ENCODE measurements at places on chromosomes 2 and 18.

DNA sequence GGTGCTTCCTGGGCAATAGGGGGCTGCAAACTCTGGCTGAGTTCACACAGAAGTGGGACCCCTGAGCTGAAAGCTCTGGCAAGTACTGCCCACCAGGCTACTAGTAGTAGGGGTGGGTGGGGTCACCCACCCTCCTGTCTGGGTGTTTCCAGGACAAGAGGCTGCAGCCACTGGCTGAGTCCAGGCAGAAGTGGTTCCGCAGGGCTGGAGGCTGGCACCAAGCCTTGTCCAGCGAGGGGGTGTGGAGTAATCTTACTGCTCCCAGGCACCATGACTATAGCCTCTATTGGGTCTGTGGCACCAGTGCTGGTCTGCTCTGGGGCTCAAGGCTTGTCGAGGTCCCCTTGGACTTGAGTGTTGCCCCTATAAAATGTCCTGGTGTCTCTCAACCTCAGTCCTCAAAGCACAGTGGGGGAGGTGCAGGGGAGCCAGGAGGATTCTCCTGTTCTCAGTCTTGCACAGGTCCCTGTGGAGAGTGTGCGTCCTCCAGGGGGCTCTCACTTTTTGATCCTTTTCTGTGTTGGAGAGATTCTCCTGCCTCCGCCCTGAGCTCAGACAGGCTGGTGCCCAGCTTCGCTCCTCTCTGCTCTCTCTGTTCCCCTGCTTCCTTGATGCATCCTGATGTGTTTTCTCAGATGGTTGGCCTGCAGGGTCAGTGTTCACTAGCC lies 48.1 kb downstream of the NUP35 start:
- no peak for DNase-seq

- no peak for DNase-seq
Measured at GRCh38 chr18:80022613-80023012, 11.6 kb upstream of the RBFA start.

DNA sequence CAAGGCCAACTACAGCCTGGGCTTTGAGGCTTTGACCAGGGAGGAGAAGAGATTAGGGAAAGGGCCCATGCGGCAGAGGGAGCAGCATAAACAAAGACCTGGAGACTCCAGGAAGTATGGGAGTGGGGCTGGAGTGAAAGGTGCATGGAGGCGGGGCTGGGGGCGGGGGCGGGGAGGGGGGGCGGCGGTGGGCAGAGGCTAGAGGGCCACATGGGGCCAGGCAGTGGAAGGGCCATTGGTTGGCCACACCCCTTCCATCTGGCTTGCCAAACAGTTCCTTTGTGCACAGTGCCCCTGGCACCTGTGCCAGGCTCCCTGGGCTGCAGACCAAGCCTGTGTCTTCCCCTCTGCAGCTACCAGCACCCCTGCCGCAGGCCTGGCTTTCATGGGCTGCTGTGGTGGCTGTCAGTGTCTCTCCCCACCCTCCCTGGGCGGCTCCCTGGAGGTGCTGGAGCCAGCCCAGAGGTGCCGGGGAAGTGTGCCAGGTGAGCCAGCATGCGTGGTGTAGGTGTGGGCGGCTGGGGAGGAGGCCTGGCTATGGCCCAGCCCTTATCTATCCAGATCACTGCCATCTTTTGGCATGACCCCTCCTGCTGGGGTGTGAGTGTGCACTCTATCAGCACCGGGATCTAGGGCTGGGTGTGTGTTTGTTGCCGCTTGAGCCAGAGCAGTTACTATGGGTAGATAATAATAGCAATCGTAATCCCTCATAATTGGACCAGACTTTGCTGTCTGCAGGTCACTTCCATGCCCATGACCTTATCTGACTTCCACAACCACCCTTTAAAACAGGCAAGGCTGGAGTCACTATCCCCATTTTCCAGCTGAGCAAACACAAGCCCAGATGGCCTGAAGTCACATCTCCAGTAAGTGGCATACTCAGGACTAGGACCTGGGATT lies 30.5 kb downstream of the DNMT3A start:
- DNase-seq, result no peak

- DNase-seq, result no peak
Measured at GRCh38 chr2:238431456-238431855, 4.7 kb downstream of the ASB1 start.

GRCh38 chr18:10453261-10453805 lies 1.1 kb upstream of the APCDD1 start:
- DNase-seq, result no peak

- DNase-seq, result no peak
Measured at GRCh38 chr2:219350215-219350614, 17.7 kb upstream of the RESP18 start.

GRCh38 chr18:8982416-8983183 lies 119.9 kb upstream of the NDUFV2 start:
- DNase-seq, result no peak

GRCh38 chr2:15704086-15704787 lies 112.6 kb downstream of the DDX1 start:
- DNase-seq, result no peak

DNA sequence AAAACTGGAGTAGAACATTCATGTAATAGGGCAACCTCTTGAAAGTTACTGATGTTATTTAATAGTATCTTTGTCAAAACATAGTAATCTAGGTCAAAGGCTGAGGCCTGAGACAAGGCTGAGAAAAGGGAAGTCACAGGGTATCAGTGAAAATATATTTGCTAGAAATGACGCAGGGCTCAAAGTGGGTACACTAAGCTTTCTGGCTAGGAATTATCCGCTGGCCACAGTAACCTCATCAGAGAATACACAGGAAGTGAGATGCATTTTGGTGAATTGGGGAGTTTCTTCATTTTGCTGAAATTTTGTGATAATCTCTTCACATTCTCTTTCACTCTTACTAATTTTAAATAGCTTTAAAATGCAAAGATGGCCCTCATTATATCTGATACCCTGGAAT lies 206.8 kb downstream of the OTX1 start:
- DNase-seq, result no peak

- no peak for DNase-seq
Measured at GRCh38 chr2:148664229-148664628, 19.7 kb downstream of the EPC2 start.

DNA sequence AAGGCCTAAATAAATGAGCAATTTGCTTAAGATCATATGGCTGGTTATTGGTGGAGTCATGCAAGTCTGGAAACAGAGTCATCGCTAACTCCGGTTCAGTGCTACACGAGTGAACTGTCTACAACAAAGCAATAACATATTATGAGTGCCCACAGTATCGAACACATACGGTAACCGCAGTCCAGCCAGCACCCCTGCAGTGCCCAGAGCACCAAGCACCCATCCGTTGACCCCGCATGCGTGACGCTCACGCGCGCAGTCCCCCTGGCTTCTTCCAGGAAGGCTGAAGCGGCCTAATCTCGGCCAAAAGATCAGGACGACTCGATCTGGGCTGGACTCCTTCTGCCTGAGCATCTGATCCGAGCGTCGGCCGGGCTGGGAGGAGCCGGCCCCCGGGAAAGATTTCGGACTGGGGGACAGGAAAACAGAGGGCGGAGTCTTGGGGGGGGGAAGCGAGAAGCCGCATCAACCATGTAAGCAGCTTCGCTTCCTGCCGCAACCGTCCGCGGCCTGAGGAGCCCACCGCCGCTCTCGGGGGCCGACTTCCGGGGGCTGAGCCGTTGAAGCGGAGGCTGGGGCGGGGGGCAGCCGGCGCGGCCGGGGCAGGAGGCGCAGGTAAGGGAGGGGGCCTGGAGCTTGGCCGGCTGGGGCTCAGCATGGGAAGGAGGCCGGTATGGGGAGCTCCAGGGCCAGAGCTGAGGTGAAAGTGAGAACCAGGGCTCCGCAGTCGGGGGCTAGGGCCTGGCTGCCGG lies at the start of gene PIKFYVE:
Gene PIKFYVE (plus strand): TSS at position 455 of the 752 bp plus-strand sequence. CDS start 5,265 bp downstream, outside the sequence.
- peak; percentile 71 for DNase-seq

- no peak for DNase-seq
Measured at GRCh38 chr2:190815226-190815625, 65.4 kb upstream of the GLS start.

DNA sequence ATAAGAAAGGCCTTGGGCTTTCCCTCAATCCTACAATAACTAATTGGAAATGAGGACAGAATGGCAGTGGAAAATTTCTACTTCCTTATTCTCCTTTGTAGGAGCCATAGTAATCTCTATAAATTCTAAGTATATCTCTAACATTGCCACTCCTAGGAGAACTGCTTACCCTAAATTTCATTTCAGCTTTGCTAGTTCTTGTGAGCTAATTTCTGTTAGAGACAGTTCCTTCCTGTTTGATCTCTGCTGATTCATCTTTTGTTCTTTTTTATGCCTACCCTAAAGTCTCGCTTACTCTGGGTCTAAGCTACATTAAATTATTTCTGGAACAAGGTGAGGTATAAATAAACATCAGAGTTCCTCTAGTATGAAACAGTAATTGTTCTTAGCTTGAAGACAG lies 25.7 kb downstream of the ABHD3 start:
- DNase-seq, result no peak

GRCh38 chr2:132780651-132781050 lies 110.6 kb upstream of the LYPD1 start:
- no peak for DNase-seq

DNA sequence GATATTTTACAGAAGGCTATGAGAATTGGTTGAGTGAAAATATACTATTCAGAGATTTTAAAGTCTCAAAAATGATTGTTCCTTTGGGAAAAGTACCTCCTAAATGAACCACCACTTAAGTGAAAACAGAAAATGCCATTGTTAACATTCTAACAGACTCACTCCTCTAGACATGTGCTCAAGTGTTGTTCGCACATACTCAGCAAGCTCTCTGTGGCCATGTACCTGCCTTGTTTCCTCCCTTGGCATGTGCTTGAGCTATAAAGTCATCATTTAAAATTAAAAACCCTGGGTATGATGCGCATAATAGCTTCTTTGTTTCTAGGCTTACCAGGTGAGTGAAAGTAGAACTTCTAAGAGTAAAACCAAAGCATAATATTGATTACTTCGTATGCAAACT lies 343.2 kb upstream of the VRK2 start:
- no peak for DNase-seq

DNA sequence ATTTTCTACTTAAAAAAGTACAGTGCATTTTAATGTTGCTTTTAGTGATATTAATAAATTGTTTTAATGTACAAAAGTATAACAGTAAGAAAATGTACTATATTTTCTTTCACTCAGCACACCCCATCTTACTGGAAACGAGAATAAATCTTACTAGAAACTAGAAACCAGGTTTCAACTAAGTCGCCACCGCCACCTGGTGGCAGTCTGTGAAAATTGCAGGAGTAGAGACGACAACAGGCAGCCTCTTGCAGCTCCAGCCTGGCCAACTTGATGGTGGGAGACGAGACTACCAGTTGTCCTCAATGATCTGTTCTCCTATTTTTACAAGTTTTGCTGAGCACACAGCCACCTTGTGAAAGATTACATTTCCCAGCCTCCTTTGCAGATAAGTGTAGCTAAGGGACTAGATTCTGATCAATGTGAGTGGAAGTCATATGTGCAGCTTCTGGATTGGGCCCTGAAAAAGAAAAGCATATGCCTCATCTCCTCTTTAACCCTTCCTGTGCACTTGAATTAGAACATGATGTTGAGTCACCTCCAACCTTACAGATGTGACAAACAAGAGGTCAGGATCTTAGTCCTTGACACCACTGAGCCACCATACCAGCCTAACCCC lies 8.7 kb downstream of the OTOF start:
- DNase-seq, result no peak

DNA sequence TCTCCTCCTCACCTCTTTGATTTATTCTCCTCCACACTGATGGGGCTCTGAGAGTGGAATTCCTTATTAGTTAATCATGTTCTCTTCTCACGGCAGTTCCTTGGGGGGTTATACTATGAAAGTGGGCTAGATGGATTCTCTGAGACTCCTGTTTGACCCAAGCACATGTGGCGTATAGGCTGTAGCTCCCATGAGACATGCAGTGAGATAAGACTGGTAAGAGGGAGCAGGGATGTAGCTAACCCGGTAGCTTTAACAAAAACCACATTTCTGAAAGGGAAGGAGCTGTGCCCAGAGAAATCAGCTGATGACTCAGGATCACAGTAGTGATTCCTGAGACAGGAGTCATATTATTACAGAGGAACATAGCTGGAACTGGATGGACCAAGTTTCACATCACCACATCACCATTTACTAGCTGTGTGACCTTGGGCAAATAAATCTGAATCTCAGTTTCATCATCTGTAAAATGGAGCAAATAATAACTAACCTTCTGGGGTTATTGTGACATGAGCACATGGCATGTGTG lies 82.9 kb downstream of the CRIM1 start:
- DNase-seq, result no peak

DNA sequence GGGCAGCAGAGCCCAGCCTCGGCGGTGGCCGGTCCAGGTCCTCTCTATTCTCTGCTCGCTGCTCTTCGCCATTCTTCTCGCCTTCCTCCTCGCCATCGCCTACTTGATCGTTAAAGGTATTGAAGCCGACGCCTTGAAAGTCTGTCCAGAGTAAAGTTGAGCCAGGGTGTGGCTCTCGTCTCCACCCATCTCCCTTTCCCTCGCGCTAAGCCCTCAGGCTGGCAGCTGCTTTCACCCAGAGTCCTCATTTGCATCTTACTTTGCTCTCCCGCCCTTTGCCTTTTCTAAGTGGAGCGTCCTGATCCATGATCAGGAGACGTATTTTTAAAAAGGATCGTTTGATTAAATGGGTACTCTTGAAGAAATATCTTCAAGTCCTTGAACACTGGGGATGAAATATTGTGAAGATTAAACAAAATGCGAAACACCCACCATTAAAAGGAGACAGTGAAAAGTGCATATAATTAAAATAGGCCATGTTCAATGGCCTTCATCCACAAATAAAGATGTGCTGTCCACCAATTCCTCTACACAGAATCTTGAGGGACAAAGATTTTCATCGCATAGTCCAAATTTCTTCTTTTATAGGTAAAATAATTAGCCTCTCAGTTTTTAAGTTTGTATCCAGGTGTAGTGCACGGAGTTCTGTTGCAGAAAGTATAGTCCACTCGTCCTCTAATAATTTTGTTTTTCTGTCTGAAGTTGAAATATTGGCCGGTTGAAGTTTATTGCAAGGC lies 657 bp downstream of the ARL6IP6 start:
- no peak for DNase-seq

- no peak for DNase-seq
Measured at GRCh38 chr2:168233166-168233565, 14.2 kb downstream of the STK39 start.

GRCh38 chr18:54197747-54198411 lies 26.6 kb downstream of the MBD2 start:
- DNase-seq, result no peak

GRCh38 chr2:224584111-224584784 lies 915 bp downstream of the CUL3 start:
- no peak for DNase-seq

DNA sequence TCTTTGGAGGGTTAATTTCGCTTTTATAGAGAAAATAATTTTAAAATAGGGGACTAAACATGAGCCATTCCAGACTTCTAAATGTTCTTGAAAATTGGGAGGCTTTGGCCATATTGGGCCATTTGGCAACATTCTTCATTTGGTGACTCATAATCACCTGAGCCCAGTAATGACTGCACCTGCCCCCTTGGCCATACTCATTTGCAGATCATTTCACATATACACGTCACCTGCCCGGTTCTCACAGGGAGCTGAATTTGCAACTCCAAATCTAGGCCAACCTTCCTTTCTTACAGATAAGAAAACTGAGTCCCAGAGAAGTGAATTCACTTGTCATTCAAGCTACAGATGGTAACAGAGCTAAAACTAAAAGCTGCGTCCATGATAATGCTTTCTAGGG lies 289.7 kb downstream of the EPHA4 start:
- no peak for DNase-seq
